Stimulated activated CD8-positive, alpha-beta memory T cell treated with anti-CD3 and anti-CD28 coated beads, Interleukin-4, amount 100 ng/mL, for 48 hours (primary cell): ENCODE measurements at places on chromosomes 7 and 10.

GRCh38 chr10:46308666-46309450 is 22.1 kb downstream of the ANTXRL start:
- DNase-seq: no peak

- DNase-seq: no peak
Observed at GRCh38 chr10:34175121-34175520, 640.0 kb downstream of the PARD3 start.

- no peak for DNase-seq
Observed at GRCh38 chr10:132404169-132404880, 7.3 kb downstream of the PWWP2B start.

DNA sequence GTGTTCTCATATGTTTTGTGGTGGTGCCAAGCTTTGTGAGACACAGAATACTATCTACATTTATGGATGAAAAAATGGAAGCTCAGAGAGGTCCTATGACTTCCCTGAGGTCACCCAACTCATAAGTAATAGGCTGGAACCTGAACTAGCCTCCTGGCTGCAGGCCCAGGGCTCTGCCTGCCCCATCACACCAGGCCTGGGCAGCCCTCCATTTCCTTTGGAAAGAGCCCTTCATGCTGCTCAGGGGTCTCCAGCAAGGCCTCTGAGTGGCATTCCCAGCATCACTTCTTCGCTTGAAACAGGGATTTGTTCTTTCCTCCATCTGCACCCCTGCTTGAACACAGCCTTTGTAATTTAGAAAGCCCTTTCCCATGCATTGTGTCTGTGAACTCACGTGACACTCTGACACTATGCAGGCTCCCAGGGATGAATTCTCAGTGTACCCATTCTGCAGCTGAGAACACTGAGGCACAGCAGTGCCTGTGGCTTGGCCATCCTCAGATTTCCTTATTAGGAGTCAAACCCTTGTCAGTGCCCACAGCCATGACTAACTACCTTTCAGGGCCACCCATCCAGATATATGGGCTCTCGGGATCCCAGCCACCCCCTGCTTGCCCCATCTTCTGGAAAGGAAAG is 127.8 kb upstream of the PPIF start:
- DNase-seq: no peak

DNA sequence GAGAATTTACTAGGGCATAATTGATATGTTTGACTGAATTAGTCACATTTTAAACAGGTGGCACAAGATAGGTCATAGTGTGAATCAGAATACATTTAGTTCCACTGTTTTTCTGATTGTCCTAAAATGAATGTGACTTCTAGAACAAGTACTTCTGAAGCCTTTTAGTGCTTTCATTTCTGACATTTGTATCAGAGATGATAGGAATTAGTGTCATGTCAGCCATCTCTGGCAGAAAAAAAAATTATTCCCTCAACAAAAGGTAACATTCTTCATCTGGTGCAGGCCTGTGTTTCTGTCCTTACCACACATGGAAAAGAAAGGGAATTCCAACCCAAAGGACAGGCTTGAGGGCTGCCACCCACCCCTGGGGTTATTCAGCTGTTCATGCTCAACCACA is 21.3 kb downstream of the GRM8 start:
- DNase-seq: no peak

DNA sequence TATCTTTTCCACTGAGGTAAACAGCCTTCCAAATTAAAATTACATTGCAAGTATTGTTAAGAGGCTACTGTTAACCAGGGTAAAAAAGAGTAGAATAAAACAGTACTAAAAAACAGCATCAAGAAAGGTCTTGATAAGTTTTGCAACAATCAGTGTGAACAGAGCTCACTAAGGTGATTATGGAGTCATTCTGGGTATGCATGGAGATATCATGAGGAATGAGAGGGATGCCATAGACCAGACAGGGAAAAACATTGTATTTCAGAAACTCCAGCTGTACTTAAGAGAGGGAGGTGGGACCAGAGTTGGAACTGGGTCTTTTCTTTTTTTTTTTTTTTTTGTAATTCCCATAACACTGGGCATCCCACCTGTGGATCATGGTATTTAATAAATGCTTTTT is 549.6 kb downstream of the INHBA start:
- no peak for DNase-seq

DNA sequence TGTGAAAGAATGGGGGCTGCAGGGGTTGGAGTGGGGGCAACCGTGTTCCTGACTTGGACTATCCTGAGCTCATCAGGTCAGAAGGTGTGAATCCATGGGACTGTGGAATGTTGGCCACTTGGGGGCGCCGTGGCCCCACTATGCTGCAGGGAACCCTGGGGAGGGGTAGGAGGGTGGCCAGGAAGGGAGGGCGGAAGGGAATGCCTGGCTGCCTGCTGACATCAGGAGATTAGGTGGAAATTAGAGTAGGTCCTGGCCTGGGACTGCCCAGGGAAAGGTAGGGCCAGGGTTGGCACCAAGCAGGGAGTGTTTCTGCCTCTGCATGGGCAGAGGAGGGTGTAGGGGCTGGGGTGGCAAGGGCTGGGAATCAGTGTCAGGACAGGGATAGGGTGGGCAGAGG is 65.8 kb upstream of the PRSS58 start:
- peak; percentile 78 for DNase-seq
